ENCODE measurements at places on chromosomes 2 and 18.

DNA sequence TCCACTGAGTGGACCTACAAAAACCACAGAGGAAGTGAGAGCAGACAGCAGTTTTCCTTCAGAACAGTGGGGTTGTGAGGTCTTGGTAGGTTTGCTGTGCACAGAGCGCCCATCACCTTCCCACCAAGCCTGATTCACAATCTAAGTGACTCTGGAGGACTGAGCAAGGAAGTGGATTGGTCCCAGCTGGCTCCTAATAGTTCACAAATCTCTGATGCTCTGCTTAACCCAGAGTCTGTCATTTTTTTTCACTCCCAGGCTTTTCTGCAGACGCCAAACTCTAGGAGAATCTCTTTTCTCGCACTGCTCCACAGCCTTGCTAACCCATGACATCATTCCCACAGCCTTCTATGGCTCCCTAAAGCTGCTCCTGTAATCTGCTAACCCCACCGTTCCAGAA lies 280.4 kb downstream of the C1D start:
- no peak for DNase-seq

- DNase-seq = no peak
Measured at GRCh38 chr2:10045561-10046355, 2.4 kb downstream of the KLF11 start.

DNA sequence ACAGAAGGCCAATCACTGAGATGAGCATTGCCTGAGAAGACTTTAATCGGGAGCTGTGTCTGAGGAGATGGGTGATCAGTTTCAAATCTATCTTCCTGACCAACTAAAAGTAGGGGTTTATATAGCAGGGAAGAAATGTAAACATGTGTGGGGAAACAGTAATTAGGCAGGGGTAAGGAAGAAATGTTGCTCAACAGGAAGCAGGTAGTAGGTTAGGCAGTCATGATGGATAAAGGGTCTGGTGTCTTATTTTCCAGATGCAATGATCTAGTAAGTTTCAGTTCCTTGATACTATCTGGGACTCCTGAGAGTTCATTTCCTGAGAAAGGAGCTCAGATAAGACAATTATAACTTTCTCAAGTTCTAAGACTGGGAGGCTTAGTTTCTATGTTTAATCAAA lies 33.8 kb upstream of the DNAJC10 start:
- no peak for DNase-seq

DNA sequence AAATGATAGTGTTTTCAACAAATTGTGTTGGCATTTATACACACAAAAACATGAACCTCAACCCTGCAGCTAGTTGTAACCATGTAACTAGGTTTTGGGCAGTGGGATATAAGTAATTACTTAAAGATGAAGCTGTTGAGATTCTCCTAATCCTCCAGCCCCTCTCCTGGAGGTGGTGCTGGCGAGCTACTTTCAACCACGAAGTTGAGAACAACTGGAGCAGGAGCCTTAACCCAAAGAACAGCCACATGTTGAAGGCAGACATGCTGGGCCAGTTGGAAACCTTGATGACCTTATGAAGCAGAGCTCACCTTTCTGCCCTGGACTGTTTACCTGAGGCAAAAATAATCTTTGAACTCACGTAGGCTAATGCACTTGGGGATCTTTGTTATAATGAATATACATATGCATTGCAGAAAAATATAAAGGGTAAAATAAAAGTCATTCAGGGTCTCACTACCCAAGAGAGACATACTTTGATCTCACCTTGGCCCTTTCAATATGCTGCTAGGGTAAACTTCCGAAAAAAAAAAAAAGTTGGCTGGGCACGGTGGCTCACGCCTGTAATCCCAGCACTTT lies 89.6 kb upstream of the NPAS2 start:
- peak; percentile 44 for DNase-seq

DNA sequence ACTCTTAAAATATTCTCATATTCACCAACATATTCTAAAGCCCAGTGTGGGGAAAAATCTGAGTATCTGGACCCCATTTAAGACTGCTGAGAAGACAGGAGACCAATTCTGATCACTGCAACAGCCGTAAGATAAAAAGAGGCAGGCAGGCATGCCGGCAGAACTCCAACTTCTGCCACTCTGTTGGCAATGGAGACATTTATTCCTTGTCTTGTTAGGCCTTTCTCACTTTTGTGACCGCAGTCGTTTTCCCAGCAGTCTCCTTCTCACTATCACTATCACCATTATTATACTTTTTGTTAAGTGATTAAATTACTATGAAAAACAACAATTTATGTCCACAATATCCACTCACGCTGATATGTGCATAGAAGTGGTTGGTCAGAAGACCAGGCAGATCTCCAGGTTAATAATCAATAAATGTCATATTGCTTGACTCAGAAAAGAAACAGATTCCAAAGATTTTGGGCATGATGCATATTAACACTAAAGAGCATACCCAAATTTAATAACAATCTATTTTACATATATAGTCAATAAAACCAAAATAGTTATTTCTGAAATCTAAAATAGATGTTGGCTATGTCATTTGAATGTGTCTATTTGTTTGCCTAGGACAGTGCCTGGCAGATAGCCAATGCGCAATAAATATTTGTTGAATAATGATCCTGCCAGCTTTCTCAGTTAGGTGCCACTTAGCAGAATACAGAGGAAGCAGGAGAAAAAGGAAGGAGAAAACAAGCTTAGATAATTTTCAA lies 38.2 kb downstream of the SESTD1 start:
- no peak for DNase-seq

- DNase-seq = no peak
Measured at GRCh38 chr2:100211521-100211920, 69.1 kb upstream of the AFF3 start.

DNA sequence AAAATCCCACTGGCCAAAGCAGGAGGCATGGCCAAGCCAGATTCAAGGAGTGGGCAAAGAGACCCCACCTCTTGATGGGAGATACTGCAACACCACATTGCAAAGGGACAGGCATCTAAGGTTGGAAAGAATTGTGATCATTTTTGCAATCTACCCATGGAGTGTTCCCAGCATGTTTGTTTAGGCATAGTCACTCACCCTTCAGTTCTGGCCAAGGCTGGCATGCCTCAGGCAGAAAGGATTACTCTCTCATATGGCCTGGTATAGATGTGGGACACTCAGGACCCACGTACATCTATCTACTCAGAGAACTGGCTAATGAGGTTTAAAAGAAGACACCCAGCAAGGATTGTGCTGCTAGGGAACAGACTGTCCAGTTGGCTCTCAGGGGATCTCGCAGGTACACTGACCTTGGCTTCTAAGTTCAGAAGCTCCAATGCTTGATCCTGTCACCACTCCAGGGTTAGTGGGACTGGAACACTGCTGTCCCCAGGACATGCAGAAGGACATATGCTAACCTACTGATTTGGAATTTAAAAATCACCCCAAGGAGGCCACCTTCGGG lies 183.7 kb downstream of the KLHL29 start:
- DNase-seq = no peak

- no peak for DNase-seq
Measured at GRCh38 chr2:183592271-183592670, 468.0 kb downstream of the NUP35 start.

DNA sequence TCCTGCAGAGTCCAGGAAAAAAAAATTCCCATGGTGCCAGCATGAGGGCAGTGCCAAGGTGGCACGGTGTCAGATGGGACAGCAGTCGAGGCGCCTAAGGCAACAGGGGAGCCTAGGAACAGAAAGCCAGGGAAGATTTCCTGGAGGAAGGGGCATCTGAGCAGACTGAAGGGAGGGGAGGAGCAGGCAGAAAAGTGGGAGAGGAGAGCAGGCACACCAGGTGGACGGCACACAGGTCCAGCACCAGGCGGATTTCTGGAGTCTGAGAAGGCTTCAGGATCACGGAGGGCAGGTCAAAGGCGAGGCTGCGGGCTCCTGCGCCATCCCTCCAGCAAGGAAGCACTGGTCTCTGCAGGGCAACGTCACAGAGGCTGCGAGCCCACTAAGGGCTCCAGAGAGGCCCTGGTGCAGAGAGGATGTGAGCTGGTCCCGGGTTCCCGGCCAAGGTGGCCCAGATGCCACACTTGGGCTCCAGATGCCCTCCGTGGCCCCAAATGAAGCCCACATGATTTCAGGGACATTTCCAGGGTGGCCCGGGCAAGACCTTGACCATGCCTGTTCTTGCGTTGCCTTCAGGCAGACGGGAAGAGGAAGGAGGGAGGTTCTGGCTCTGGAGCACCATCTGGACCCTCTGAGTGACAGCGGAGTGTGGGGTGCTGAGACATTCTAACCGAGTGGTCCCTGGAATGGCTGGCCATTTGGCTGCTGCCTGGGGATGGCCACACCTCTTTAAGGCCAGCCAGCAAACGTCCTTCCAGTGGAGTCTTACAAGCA lies 4.1 kb downstream of the HS6ST1 start:
- peak; percentile 2 for DNase-seq

GRCh38 chr2:6202756-6203155 lies 510.6 kb downstream of the SOX11 start:
- DNase-seq = no peak

DNA sequence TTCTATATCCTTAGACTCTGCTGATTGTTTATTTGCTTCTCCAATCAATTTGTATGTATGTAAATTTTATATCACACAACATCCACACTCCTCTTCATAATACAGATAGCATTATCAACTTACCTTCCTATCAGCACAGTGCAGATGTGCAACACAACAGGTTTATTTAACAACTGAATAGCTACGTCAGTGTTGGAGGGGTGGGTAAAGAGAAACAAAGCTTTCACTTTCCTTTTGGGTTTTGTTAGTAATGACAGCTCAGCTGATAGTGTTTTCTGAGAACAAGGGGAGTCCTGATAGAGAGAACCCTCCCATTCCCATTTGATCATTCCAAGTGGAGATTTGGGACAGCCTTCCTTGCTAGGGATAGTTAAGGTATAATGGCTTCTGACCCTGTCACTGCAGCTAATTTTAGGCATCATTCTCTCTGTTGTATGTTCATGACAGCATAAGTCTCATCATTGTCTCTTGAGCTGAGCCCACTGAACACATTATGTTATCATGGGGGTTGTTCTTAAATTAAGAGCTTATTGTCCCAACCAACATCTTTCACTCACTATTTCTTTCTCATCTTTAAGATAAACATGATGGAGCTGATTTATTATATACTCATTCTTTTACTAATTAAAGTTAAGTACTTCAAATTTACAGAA lies 227.7 kb downstream of the GPD2 start:
- DNase-seq = no peak

DNA sequence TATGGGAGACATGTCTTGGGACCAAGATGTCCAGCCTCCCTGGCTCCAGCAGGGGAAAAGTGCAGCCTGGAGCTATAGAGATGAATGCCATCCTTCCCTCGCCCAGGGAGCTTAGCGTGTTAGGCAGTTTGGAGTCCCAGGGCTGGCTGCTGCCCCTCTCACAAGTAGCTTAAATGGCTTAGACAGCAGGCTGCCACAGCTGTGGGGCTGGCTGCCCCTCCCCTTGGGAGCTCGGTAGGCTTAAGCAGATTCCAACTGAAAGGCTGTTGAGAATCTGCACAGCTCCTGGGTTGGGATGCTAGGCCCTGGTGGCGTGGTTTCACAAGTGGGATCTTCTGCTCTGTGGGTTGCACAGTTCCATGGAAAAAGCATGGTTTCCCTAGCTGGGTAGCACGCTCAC lies 940.5 kb upstream of the DDX18 start:
- no peak for DNase-seq

DNA sequence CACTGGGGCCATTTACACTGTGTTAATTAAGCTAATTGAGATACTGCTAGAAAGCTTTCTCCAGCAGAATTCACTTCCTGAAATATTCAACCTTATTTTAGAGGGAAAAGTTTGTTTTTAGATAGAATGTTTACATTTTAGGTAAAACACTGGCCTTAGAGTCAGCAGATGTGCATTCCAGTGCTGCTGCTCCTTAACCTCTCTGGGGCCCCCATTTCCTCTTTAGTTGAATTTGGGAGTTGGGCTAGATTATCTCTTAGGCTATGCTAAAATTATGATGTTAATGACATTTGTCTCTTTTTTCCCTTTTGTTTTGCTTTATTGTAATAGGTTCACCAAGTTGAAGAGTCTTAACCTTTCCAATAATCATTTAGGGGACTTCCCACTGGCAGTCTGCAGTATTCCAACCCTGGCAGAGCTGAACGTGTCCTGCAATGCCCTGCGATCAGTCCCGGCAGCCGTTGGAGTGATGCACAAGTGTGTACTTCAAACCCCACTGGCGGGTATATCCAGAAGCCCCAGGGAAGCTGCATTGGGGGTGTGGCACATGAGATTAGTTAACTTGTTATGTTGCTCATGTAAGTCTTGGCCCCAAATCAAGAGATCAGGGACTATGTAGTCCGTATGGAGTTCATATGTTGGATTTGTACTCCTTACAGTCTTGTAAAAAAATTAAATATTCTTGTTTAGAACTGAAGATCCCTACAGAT lies 179.5 kb downstream of the PHLPP1 start:
- DNase-seq = no peak

GRCh38 chr2:183186296-183186695 lies 62.1 kb downstream of the NUP35 start:
- DNase-seq = no peak

GRCh38 chr2:11920993-11921583 lies 174.7 kb downstream of the LPIN1 start:
- no peak for DNase-seq

- no peak for DNase-seq
Measured at GRCh38 chr2:43307046-43307445, 80.6 kb upstream of the ZFP36L2 start.

- no peak for DNase-seq
Measured at GRCh38 chr18:27363872-27364271, 178.8 kb upstream of the CHST9 start.

- DNase-seq = no peak
Measured at GRCh38 chr2:45748239-45748638, 96.8 kb downstream of the PRKCE start.

GRCh38 chr2:62467475-62468321 lies 38.3 kb downstream of the TMEM17 start:
- no peak for DNase-seq

DNA sequence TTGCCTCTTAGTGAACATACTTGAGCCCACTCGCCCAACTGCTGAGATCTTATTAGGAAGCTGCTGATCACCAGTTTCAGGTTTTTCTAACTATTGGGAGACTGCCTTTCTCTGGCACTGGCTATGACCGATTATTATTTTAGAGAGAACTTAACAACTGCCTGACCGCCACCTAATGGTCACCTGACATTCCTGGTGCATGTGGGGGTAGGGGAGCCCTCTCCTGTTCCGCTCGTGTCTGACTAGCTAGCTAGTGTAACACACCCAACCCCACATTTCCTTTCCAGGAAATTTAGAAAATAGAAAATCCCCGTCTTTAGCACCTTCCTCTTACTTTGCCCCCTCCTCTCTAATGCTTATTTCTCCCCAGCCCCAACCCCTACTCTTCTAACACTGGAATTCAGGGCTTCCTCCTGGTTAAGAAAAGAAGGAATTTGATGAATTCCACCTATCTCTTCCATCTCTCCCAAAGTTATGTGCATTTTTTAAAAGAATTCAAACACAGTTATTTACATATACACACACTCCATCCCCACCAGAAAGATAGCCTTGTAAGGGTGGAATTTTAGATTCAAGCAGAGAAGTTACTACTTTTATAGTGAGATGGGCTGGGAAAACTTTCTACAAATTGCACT lies 19.4 kb upstream of the DNER start:
- no peak for DNase-seq

- no peak for DNase-seq
Measured at GRCh38 chr2:238096311-238097011, 3.7 kb upstream of the ESPNL start.

GRCh38 chr18:75066936-75067335 lies 142.0 kb downstream of the PTGR3 start:
- DNase-seq = no peak

GRCh38 chr2:179049546-179050311 lies at the start of gene CCDC141:
Gene CCDC141 (minus strand): TSS chr2:179050137. CDS start chr2:179049941, 196 bp downstream.
- peak; percentile 47 for DNase-seq

- DNase-seq = no peak
Measured at GRCh38 chr2:64582774-64583340, 58.7 kb downstream of the AFTPH start.
